Activated T-helper 1 cell treated with Interleukin-2 at 50 U/mL for 16 hours (primary cell): ENCODE measurements at places on chromosomes 7 and 10.

- no peak for DNase-seq
Observed at GRCh38 chr10:62843600-62843999, 27.4 kb upstream of the EGR2 start.

- DNase-seq, result no peak
Observed at GRCh38 chr10:126905776-126906703, 812 bp downstream of the DOCK1 start.

GRCh38 chr10:112918771-112919170 lies 31.3 kb upstream of the TCF7L2 start:
- no peak for DNase-seq

GRCh38 chr7:38905056-38905759 lies 3.8 kb downstream of the VPS41 start:
- no peak for DNase-seq

GRCh38 chr10:12484002-12484918 lies 134.9 kb downstream of the CAMK1D start:
- DNase-seq, result no peak

- DNase-seq, result no peak
Observed at GRCh38 chr10:12063483-12063818, 5.3 kb upstream of the DHTKD1 start.

DNA sequence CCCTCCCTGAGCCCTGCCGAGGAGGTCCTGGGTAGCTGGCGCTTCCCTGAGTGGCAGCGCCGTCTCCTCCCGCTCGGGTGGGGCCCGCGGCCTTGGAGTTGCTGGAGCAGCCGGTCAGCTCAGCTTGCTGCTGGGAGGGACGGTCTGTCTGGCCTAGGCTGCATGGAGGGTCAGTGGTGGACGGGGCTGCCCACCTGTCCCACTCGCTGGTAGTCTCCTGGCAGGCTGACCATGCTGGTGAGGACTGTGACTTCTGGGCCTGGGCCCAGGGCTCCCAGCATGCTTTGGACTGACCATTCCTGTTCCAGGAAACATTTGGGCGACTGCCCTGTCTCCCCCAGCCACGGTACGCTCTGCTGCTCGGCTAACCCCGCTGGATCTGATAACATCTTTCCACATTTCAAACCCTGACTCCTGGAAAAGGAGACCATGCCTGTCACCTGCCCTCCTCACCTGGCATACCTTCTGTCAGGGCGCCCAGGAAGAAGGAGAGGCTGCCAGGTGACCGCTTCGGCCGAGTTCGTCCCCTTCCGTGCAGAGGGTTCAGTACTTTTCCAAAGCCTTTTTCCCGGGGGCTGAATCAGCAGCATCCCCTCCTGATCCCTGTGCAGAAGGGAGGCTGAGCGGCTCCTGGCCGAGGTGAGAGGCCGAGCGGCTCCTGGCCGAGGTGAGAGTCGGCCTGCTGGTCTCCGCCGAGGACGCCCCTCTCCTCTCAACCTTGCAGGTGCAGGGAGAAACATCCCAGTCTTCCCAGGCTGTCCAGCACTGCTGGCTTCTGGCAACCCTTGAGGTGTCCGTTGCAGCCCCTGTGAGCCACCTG lies 43.4 kb downstream of the FAM20C start:
- DNase-seq, result no peak

DNA sequence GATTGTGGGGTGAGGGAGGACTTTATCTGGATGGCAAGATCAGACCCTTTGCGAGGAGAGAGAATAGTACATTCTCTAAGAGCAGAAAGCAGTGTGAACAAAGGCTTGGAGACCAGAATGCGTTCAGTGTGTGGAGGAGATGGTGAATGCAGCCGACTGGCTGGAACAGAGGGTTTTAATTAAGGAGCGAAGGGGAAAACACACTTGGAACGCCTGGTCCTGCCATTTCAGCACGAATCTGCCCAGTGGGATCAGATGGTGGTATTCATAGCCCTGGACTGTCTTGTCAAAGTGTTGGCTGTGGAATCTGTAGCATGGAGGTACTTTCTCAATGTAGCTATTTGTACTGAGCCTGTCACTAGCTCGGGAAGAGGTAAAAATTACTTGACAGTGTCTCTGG lies 260.9 kb downstream of the SLC25A13 start:
- DNase-seq, result no peak

DNA sequence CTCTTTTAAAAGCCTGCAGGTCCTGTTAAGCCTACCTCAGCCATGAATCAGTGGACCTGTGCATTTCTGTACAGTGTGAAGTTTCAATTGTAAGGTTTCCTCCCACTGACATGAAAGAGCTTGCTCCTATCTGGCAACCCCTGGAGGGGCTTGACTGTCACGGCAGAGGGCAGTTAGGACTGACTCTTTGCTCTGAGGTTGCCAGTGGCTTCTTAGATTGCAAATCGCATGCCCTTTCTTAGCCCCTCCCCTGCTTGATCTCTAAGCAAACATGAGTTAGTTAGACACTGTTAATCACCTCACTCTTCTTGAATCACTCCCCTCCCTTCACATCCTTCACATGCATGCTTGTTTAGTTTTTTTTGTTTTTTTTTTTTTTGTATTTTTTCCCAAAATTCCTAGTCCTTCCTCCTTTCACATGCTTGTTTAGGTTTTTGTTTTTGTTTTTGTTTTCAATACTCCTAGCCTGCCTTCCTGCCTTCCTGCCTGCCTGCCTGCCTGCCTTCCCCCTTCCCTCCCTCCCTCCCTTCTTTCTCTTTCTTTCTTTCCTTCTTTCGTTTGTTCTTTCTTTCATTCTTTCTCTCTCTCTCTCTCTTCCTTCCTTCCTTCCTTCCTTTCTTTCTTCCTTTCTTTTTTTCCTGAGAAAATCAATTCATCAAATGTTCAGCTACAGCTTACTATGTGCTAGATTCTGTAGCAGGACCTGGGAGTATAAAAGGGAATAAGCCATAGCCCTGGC lies 6.0 kb upstream of the HIPK2 start:
- DNase-seq, result no peak

- DNase-seq, result no peak
Observed at GRCh38 chr7:67602246-67602887, 605.7 kb downstream of the TYW1 start.

DNA sequence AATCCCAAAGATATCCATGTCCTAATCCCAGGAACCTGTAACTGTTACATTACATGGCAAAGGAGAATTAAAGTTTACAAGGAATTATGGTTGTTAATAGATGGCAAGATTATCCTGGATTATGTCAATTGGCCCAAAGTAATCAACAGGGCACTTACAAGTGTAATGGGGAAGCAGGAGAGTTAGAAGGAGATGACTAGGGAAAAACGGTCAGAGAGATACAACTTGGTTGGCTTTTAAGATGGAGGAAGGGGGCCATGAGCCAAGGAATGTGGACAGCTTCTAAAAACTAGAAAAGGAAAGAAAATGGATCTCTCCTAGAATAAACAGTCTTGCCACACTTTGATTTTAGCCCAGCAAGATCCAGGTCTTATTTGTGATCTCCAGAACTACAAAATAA lies 3.3 kb downstream of the JMJD1C start:
- no peak for DNase-seq

DNA sequence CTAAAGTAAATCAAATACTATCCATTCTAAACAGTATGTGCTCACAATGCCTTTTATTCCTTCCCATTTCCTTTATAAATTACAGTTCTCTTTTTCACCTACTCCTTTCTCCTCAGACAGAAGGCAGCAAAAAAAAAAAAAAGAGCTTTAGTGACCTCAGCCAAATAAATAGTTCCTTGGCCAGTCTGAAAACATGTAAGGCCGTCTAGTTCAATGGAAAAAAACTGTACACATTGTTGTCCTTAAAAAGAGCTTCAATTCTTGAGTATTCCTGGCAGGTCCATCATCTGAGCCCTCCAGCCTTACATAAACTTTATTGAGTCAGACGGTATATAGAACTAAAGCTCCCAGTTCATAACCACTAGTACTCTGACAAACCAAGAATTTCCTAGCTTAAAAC lies 185.4 kb downstream of the CACNA2D1 start:
- no peak for DNase-seq

GRCh38 chr10:123149568-123150270 lies 1.8 kb downstream of the HMX2 start:
- no peak for DNase-seq

DNA sequence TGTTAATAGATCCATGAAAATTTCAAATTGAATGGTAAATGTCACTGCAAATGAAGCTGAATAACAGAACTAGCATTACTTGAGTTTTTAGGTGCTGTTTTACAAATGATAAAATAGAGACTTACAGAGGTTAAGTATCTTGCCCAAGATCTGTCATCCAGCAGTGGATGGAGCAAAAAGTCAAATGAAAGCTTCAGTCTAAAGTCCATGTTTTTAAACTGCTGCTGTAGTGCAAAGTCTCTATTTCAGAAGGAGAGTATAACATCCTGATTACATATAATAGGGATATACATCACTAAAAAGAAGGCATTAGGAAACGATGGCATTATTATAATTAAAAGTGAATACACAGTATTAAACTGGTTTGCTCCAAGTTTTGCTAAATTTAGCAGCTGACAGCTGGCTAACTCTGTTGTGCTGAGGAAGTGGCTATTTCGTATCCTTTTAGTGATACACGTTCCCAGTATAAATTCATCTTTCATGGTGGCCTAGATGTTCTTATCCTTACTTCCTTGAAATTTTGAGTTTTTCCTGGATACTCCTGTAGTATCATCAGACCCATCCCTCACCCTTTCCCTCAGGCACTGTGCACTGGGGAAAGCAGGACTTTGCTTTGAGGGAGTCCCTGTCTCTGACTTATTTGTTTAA lies 603.2 kb downstream of the MAGI2 start:
- DNase-seq, result no peak

- DNase-seq, result no peak
Observed at GRCh38 chr7:3218411-3219225, 82.4 kb upstream of the SDK1 start.

DNA sequence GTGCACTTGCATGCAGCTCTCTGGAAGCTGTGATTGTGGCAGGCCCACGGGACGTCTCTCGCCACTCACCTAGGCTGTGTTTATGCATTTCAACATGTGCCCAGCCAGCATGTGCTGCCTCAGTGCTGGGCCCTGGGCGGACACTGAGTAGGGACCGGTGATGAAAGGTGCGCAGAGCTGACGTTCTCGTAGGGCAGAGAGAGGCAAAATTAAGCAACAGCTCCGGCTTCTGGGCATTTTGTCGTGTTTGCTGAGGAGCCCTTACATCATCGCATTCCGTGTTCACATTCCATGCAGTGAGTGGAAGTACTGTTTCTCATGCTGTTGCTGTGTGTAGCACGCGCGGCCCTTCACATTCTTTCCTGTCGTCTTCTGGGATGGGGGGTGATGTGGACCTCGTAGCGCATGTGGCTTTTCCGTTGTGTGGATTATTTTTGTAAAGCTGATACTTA lies 50.5 kb downstream of the PRF1 start:
- no peak for DNase-seq

DNA sequence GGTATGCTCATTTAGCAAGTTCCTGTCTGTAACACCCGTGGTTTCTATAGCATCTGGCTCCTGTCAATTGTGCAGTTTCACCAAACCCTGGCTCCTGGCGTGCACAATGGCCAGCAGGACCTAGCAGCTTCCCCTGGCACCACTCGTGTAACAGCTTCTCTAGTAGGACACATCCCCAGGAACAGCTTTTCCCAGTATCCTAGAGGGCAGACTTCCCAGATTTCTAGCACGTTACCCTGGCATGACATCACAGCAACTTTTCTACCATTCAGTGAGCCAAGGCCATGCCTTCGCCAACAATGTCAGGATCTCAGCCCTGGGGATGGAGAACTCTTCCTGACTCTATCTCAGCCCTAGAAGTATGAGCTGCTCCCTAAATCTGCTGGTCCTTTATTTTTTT lies 6.5 kb downstream of the YME1L1 start:
- no peak for DNase-seq

- no peak for DNase-seq
Observed at GRCh38 chr7:25923741-25924460, 228.1 kb upstream of the NFE2L3 start.

DNA sequence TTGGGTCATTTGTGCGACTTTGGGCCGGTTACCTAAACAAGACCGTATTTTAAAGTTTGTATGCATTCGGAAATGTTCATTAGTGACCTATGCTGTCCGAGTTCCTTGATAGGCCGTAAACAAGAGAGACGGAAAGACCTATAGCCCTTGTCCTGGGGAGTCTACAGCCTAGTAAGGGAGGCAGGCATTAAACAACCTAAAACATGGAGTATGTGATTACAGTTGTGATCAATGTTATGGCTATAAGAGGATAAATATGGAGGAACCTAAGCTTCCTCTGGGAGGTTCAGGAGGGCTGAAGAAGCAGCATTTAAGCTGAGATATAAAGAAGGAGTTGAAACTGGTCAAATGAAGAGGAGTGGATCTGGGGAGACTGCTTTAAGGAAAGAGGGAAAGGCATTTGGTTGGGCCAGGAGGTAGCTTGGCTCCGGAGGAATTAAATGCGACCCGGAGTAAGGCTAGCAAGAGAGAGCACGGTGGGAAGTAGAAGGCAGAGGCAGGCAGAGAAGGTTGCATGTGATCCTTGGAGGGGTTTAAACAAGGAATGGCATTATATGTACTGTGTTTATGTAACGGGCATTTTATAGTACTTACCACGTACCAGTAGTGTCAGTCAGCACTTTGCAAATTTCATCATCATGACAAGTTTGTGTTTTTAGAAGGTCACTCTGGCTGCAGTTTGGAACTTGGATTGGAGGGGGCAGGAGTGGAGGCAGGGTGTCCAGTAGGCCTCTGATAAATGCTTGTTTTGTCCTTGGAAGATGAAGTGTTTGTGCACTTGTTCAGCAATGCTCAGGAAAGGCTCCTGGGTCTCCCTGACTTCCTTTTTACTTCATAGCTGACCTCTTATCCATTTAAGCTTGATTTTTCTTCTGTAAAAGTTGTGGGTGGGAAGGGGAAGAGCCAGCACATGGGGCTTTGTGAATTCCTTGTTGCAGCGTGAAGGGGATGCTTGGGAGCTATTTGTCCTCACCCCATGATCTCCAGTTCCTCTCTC lies 1.0 kb upstream of the AVPI1 start:
- no peak for DNase-seq

- DNase-seq, result no peak
Observed at GRCh38 chr7:123939784-123940183, 14.7 kb downstream of the SPAM1 start.

GRCh38 chr7:27197137-27198042 lies 2.5 kb downstream of the HOXA13 start:
- no peak for DNase-seq

- DNase-seq, result no peak
Observed at GRCh38 chr7:133761443-133761842, 365.7 kb upstream of the LRGUK start.

GRCh38 chr10:117259279-117259678 lies 18.4 kb downstream of the SLC18A2 start:
- no peak for DNase-seq
